ENCODE measurements at places on chromosomes 2 and 18.

DNA sequence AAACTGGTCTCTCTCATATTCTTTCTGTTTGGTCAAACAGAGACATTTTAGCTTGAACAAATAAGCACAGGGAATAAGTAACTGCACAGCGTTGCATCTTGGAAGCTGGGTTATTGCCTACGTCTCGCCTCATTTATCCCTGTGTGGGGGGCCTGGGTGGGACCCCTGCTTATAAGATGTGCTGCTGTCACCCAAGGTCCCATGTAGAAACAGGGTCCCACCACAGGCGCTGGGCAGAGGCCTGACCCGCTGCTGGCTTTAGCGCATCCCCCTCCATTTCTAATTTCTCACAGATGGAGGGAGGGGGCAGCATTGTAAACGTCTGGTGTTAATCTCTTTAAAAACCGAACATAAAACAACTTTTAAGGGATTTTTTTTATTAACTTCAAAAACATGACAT, 207.8 kb downstream of the HDAC4 start:
- no peak for DNase-seq

- no peak for DNase-seq
These were observed 420 bp downstream of the PIGN start for GRCh38 chr18:62186499-62186773.

- peak; percentile 14 for DNase-seq
These were observed 100.9 kb downstream of the DPP10 start for GRCh38 chr2:114543236-114543766.

DNA sequence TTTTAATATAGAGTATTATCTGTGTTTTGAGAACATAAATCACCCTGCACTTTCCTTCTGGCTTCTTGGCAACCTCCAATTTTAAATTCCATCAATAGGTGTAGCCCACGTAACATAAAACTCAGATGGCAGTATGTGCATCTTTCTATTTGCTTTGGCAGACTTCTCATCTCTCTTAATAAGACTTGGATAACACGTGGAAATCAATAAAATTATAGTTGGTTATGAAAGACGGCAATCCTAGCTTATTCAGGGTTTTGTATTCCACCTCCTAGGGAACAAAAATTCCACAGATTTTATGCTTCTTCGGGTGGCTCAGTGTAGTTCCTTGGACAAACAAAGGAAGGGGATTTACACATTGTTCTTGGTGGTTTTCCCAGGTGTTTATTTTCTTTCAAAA, 299.3 kb downstream of the RND3 start:
- DNase-seq: no peak

DNA sequence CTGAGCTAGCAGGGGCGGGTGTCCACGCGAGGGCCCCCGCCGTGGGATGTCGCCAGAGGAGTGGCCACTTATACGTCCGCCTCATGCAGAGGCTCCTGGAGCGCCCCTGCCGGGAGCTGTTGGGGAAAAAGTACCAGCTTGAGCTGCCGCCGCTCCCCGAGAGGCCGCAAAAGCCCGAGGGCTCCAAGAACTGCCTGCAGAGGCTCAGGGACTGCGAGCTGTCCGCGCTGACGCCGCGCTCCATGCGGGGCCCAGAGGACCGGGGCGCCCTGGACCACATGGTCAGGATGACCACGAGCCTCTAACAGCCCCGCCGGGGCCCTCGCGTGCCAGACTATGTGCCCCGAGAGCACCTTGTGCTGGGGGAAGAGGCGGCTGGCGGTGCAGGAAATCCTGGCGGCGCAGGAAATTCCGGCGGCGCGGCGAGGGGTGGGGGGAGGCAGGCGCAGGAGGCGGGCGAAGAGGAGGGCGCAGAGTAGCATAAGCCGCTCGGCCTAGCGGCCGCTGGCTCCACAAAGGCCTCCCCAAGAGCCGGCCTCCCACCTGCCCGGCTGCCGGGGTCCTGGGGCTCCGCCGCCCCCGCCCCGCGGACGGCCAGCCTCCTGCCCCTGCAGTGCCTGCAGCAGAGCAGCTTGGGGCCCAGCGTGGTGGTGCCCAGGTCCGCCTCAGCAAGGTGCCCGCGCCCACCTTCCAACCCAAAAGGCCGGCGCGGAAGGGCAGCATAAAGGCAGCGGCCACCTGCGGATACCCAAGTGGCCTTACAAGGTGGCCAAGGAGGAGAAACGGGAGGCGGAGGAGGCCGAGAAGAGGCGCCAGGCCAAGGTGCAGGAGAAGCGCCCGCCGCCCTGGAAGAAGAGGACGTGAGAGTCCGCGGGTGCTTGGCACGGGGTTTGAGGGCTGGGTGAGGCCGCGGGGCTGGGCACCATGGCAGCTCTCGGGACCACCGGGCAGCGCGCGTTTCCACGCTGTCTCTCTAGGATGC, 42.1 kb upstream of the TRIM43B start:
- DNase-seq: peak; percentile 82

- no peak for DNase-seq
These were observed 68.1 kb upstream of the STK39 start for GRCh38 chr2:168315331-168316072.

- DNase-seq: no peak
These were observed 52.6 kb downstream of the SLC4A5 start for GRCh38 chr2:74290466-74291217.

- DNase-seq: no peak
These were observed 68.4 kb downstream of the PID1 start for GRCh38 chr2:229202646-229203045.

GRCh38 chr2:98731894-98732349, 990 bp upstream of the MGAT4A start:
- DNase-seq: no peak

DNA sequence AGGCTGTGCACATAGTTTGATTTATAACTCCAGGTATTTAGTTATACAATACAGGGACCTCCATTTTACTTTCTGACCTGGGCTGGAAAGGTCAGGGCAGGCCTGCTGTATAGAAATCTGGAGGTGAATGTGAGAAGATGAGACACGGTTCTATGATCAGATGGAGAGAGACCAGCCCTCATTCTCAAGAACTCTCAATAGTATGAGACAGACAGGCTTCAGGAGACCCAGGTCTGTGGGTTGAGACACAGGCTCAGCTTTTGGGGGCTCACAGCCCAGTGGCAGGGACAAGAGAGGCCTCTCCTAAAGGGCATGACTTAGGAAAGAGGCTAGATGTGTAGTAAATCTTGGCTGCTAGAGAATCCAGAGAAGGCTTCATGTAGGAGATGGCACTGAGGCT, 719 bp upstream of the ATP6V1B1 start:
- no peak for DNase-seq

DNA sequence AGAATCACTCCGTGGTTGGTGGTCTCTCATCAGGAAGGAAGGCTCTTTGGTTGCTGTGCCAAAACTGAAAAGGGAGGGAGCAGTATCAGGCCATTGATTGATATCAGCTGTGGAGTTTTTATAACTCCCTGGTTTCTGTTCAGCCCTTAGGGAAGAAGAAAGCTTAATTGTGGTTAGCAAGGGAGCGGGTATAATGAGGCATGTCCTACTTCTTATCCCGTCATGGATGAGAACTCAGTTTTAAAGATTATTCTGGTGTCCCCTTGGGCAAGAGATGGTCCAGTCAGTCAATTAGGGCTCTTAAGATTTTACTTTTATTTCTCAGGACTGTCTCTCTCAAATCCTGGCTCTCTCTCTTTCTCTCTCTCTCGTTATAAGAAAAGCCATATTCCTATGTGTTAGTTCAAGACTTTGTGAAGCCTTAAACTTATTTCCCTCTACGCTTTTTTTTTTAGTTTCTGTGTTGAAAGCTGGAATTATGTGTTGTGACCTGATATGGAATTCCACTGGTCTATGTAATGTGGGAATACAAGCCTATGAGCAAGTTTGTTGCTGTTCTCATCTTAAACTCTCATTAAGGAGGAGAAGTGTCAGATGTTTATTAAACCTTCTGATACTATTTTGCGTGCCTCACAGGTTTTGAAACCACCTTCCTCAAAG, 514.0 kb upstream of the CDH2 start:
- DNase-seq: no peak

DNA sequence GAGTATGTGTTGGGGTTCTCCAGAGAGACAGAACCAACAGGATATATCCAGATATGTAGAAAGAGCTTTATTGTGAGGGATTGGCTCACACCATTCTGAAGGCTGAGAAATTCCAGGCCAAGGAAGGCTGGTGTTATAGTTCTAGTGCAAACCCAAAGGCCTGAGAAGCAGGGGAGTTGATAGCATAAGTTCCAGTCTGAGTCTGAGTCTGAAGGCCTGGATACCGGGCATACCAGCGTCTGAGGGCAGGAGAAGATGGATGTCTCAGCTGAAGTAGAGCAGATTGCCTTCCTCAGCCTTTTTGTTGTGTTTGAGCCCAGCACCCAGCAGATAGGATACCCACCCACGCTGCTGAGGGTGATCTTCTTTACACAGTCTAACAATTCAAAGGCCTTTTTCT, 211.7 kb upstream of the RASGRP3 start:
- DNase-seq: no peak

DNA sequence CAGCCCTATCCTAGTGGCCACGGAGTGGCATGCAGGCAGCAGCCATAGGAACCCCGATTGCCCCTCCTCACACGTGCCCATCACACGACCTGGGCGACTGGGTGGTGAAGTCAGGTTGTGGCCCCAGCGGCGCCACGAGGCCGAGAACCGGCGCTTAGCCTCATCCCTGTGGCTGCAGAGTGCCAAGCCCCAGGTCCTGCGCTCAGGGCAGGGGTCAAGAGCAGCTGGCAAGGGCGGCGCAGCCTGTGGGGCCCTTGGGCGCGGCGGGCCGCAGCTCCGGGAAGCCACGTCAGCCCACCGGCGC, 73.3 kb downstream of the RPIA start:
- DNase-seq: no peak

- peak; percentile 40 for DNase-seq
These were observed 124.5 kb downstream of the TMEM131 start for GRCh38 chr2:97871096-97871780.

- DNase-seq: peak; percentile 30
These were observed 27.9 kb downstream of the RIF1 start for GRCh38 chr2:151437630-151438029.

DNA sequence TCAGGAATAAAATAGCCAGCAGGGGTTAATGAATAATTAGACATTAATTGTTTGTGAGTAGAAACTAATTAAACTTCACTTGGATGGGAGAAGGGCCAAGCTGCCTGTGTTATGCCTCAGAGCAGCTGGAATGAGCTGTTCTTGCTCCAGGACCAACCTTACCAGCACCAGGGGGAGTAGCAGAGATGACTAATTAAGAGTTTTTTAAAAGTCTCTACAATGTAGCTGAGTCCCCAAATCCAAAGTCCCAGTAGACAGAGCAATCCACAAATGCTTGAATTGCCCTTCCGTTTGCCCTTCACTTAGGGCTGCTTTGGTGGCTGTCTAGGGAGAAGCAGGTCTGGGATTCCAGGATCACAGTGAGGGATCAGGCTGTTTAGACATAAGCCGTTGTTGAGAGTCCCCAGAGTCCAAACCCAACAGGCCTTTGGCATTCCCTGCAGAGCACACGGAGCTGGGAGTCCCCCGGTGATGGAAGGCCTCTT, 59.4 kb downstream of the RHOB start:
- DNase-seq: peak; percentile 76

GRCh38 chr2:14602309-14602708, 30.2 kb upstream of the LRATD1 start:
- DNase-seq: no peak

DNA sequence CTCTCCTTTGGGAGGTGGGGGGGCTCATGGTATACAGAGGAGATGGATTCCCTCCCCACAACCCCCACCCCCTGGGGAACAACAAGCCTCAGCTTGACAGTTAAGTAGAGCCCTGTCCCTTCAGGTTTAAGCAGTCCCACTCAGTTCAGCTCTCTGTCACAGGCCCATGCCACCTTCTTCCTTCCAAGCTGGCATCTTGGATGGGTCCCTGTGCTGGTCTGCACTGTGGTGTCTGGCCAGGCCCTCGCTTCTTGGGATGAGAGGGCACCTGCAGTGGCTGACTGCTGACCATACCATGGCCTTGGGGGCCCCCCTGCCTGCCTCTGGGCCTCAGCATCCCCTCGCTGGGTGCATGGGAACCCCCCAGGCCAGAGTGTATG, 20.4 kb upstream of the GPR17 start:
- DNase-seq: no peak

DNA sequence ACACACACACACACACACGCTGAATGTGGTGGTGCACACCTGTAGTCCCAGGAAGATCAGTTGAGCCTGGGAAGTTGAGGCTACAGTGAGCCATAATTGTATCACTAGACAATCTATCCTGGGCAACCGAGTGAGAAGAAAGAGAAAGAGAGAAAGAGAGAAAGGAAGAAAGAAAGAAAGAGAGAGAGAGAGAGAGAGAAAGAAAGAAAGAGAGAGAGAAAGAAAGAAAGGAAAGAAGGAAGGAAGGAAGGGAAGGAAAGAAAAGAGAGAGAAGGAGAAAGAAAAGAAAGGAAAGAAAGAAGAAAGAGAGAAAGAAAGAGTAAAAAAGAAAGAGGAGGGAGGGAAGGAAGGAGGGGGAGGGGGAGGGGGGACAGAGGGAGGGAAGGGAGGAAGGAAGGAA, 150.0 kb upstream of the MAP3K20 start:
- DNase-seq: no peak

- peak; percentile 25 for DNase-seq
These were observed 488.3 kb downstream of the DLGAP1 start for GRCh38 chr18:3966642-3967358.

DNA sequence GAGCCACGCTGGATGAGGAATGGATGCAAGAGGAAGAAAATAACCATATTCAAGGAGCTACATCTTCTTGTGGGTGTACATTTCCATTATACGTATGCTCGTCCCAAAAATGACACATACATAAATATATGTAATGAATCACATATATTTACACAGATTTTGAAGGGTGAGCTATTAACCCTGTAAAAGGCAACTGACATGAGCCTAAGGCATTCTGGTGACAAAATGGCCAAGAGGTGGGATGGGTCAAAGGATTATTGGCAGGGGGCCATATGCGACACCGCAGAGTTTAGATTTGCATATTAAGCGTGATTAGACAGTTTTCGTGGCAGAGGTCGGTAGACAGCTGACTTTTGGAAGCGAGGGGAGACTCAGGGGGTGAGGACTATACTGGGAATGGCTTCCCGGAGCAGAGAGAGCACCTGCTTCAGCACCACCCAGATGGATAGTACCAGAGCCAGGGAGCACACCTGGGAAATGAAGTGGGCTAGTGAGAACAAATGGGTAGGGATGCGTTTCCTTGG, 431 bp upstream of the CNRIP1 start:
- DNase-seq: peak; percentile 17

- DNase-seq: no peak
These were observed 97.1 kb downstream of the INHBB start for GRCh38 chr2:120442923-120443571.

GRCh38 chr2:227834423-227834822, 20.8 kb downstream of the CCL20 start:
- DNase-seq: no peak

DNA sequence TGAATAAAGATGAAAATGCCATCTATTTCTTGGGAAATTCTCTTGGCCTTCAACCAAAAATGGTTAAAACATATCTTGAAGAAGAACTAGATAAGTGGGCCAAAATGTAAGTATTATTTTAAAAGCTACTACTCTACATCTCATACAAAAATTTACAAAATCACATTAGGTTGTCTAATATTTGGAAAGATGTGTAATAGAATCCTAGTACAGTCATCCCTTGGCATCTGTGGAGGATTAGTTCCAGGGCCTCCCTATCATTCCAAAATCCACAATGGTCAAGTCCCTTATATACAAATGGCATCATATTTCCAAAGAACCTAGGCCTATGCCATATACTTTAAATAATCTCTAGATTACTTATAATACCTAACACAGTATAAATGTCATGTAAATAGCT, 41.2 kb downstream of the KYNU start:
- DNase-seq: no peak

GRCh38 chr2:160077912-160078810, 15.7 kb upstream of the PLA2R1 start:
- no peak for DNase-seq

- no peak for DNase-seq
These were observed 285.9 kb downstream of the EIPR1 start for GRCh38 chr2:3091696-3092095.
